Adipose tissue (tissue), 3 donors: ENCODE measurements at places on chromosomes 6 and 20. TPM values are rescaled to one million over a fixed set of nuclear protein-coding genes. Genes with fewer than 3 reads are reported as not detected.

Gene DST
- polyA plus RNA-seq: 91.7 TPM

Gene MCCD1
- not detected for polyA plus RNA-seq

Gene TMEM242
- polyA plus RNA-seq: 4.8 TPM

Gene CTCFL
- polyA plus RNA-seq: 0.04 TPM

Gene PPP1R10
- 11.6 TPM for polyA plus RNA-seq

Gene PSORS1C2
- not detected for polyA plus RNA-seq

Gene LGSN
- 0.01 TPM for polyA plus RNA-seq

Gene ARMC12
- 0.58 TPM for polyA plus RNA-seq
